Osteocyte (in vitro differentiated cells): ENCODE measurements at places on chromosomes 1 and 21. TPM values are rescaled to one million over a fixed set of nuclear protein-coding genes. Genes with fewer than 3 reads are reported as not detected.

DNA sequence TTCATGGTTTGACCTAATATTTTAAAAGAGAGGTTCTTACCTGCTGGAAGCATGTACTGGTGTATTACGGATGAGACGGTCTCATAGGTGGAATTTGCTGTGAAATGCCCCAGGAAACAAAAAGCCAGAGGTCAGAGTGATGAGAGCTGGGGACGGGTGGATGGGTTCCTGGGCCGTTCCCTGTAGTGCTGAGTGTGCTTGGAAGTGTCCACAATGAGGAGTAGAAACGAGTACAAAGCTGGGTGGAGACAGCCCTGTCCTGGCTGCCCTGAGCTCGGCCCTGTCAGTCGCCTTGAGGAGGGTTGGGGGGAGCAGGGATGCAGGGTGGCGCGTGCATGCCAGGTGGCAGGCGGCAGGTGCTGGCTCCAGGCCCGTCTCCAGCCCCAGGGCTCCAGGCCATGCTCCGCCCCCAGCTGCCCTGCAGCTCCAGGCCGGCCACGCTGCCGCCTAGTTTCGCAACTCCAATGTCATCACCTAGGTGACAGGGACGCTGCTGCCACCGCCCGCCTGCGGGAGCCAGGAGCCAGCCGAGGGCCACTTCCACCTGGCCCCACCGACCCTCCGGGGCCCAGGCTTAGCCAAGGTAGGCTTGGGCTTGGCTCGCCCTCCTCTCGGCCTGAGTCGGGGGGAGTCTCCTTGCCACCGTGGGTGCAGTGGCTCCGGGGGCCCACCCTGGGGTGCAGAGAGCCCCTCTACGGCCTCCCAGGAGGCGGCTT, 16.4 kb downstream of the TP73 start:
- H3K4me3 ChIP-seq: no peak overlapping the region
- H3K27ac ChIP-seq: no peak overlapping the region
- no peaks in the 10 kb centered on the region for H3K27me3 ChIP-seq
- H3K4me1 ChIP-seq: peaks cover 18% of the 10 kb centered on the region
- no peaks in the 10 kb centered on the region for H3K36me3 ChIP-seq

The TEDDM1 gene
- not detected in 2 replicates for total RNA-seq

DNA sequence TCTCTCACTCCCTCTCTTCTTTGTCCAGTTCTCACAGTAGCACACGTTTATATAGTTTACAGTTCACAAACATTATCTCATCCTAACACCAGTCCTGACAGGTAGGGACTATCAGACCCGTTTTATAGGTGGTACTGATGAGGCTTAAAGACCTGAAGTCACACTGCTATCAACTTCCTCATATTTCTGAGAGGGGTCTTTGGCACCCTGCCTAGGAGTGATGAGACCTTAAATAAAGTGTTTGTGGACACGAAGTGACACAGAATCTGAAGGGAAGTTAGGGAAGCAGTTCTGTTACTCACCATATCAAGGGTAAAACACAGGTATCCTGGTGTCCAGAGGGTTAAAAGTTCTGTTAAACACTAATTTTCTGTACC, 590 bp upstream of the TACSTD2 start:
- no peak for DNase-seq
- H3K27me3 ChIP-seq: peaks cover 50% of the 10 kb centered on the region
- H3K27ac ChIP-seq: no peak overlapping the region
- H3K36me3 ChIP-seq: no peaks in the 10 kb centered on the region
- peak overlapping the region; percentile 57 for H3K4me3 ChIP-seq

The CLCA4 gene
- total RNA-seq: not detected in 2 replicates

DNA sequence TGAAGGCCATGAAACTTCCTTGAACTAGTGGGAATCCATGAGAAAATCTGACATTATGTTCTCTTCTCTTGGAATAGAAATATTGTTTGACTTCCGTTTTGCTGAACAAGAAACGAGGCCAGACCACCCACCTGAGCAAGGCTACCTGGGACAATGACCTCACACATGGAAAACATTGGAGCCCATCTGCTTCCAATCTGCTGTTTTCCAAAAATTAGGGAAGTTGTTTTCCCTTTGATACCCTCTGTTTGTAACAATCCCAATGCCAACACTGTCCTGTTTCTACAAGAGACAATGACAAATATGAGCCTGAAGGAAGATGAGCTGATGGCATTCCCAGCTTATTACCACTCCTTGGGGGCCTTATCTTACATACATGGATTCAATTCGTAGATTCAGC, 29.4 kb downstream of the OR2C3 start:
- no peak overlapping the region for H3K4me3 ChIP-seq
- no peaks in the 10 kb centered on the region for H3K4me1 ChIP-seq
- no peaks in the 10 kb centered on the region for H3K36me3 ChIP-seq
- peaks cover 23% of the 10 kb centered on the region for H3K27me3 ChIP-seq

GRCh38 chr1:206717674-206717989, 32.9 kb downstream of the MAPKAPK2 start:
- H3K4me3 ChIP-seq: no peak overlapping the region
- no peak for DNase-seq
- peaks cover 35% of the 10 kb centered on the region for H3K4me1 ChIP-seq
- no peak overlapping the region for H3K27ac ChIP-seq
- no peaks in the 10 kb centered on the region for H3K27me3 ChIP-seq

GRCh38 chr1:42336978-42337377, 1.9 kb upstream of the FOXJ3 start:
- no peak overlapping the region for H3K27ac ChIP-seq
- DNase-seq: no peak
- H3K36me3 ChIP-seq: no peaks in the 10 kb centered on the region
- H3K4me3 ChIP-seq: no peak overlapping the region
- peaks cover 7% of the 10 kb centered on the region for H3K27me3 ChIP-seq

GRCh38 chr1:12148160-12148957, 18.4 kb upstream of the TNFRSF1B start:
- H3K27ac ChIP-seq: no peak overlapping the region
- H3K27me3 ChIP-seq: no peaks in the 10 kb centered on the region
- H3K4me3 ChIP-seq: no peak overlapping the region
- H3K4me1 ChIP-seq: peaks cover 33% of the 10 kb centered on the region
- no peak for DNase-seq
- peaks cover 1% of the 10 kb centered on the region for H3K36me3 ChIP-seq

The MOV10 gene
- 85.1 and 87.4 TPM in 2 replicates for total RNA-seq

- H3K4me1 ChIP-seq: peaks cover 58% of the 10 kb centered on the region
- H3K27me3 ChIP-seq: no peaks in the 10 kb centered on the region
- H3K27ac ChIP-seq: peak overlapping the region; percentile 93
- H3K36me3 ChIP-seq: peaks cover 5% of the 10 kb centered on the region
- peak overlapping the region; percentile 6 for H3K4me3 ChIP-seq
- DNase-seq: no peak
These were observed 77.8 kb upstream of the C1orf105 start for GRCh38 chr1:172342584-172343239.

DNA sequence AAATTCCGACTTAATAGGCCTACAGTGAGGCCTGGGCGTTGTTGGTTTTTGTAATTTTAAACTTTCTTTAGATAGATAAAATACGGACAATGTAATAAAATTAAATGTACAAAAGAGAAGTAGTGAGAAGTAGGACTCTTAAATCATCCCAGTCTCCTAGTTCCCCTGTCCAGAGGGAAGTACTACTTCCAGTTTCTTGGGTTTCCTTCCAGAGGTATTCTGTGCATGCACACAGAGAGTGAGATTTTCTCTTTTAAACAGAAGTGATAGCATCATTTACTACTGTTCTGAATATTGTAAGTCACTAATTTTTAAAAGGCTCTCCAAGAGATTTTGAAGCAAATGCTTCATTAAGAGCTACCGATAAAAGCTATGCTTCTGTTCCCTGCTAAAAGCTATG, 7.2 kb upstream of the FNBP1L start:
- no peak overlapping the region for H3K27ac ChIP-seq
- no peaks in the 10 kb centered on the region for H3K36me3 ChIP-seq
- no peak overlapping the region for H3K4me3 ChIP-seq
- peaks cover 14% of the 10 kb centered on the region for H3K4me1 ChIP-seq

DNA sequence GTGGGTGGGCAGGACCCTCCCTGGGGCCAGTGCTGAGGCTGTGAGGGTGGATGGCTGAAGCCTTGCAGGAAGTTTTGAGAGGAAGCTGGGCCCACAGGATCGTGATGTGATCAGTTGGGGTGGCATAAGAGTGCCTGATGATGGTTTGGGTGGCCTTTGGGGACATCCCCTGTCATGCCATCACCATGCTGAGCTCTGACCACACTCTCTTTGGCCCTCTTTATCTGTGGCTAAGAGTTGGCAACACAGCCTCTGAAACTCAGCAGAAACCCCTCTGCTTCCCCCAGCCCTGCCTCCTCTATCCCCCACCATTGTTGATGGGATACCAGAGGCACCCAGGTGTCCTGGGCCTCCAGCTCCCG, 19.8 kb downstream of the MIIP start:
- H3K4me1 ChIP-seq: peaks cover 2% of the 10 kb centered on the region
- no peaks in the 10 kb centered on the region for H3K36me3 ChIP-seq
- no peaks in the 10 kb centered on the region for H3K27me3 ChIP-seq
- H3K4me3 ChIP-seq: no peak overlapping the region
- no peak overlapping the region for H3K27ac ChIP-seq

DNA sequence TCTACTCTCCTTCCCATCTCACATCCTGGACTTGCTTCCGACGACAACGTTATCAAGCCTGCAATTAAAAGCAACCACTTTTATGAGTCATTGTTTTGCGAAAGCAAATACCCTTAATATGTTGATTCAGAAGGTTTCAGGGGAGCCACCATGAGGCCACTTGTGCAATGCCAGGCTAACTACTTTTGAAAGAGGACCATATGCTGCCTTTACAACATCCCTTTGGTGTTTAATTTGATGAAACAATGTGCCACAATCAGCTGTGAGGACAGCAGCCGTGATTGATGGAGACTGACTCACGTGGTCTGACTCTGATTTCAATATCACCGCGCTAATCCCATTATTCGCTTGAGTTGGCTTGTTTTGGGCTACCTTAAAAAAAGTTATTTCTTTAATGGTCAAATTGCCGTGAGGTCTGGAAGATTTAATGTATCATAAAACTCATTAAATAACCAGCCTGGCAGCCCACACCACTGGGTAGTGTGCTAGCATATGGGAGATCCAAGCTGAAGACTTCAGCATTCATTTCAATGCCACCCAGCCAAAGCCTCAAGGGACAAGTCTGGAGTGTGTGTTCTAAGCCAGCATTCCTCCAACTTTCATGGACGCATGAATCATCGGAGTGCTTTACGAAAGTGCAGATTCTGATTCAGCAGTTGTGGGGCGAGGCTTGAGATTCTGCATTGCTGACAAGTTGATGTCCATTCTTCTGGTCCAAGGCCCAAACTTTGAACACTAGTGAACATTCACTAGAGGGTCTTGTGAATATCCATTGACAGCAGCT, 73.3 kb upstream of the PAXBP1 start:
- H3K4me1 ChIP-seq: no peaks in the 10 kb centered on the region
- H3K27ac ChIP-seq: no peak overlapping the region
- H3K4me3 ChIP-seq: no peak overlapping the region
- H3K36me3 ChIP-seq: no peaks in the 10 kb centered on the region
- peaks cover 19% of the 10 kb centered on the region for H3K27me3 ChIP-seq

- H3K27me3 ChIP-seq: peaks cover 45% of the 10 kb centered on the region
- no peaks in the 10 kb centered on the region for H3K36me3 ChIP-seq
- H3K4me1 ChIP-seq: no peaks in the 10 kb centered on the region
- no peak overlapping the region for H3K27ac ChIP-seq
- H3K4me3 ChIP-seq: no peak overlapping the region
These were observed 15.1 kb upstream of the ATP1A4 start for GRCh38 chr1:160136121-160136925.

- no peaks in the 10 kb centered on the region for H3K27me3 ChIP-seq
- peaks cover 63% of the 10 kb centered on the region for H3K4me1 ChIP-seq
- H3K4me3 ChIP-seq: no peak within 1 kb of the TSS
- no peak for DNase-seq
- peak within 1 kb of the TSS; percentile 85 for H3K27ac ChIP-seq
These were observed at the start of gene HSPB7 for GRCh38 chr1:16017461-16018303. HSPB7 (minus strand) TSS chr1:16018043; CDS start chr1:16017963, 80 bp downstream.

DNA sequence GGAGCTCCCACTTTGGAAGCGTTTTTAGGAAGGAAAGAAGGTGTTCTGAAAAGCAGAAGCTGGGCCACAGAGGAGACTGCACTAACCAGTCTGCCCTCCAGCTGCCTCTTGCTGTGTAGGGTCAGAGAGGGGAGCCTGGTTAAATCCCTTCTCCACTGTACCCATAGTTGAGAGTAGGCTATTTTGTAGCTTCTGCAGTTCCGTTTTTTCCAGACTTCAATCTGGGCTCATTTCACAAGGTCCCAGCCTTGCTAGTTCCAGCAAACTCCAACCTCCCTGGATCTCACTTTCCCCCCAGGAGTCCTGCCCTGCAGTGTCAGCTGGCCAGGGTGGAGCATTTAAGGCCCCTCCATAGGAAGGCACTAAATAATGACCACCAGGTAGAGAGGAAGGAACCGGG, 11.0 kb downstream of the TNN start:
- no peaks in the 10 kb centered on the region for H3K27me3 ChIP-seq
- H3K4me1 ChIP-seq: no peaks in the 10 kb centered on the region
- no peak overlapping the region for H3K4me3 ChIP-seq
- DNase-seq: no peak
- no peaks in the 10 kb centered on the region for H3K36me3 ChIP-seq
- H3K27ac ChIP-seq: no peak overlapping the region

The OMA1 gene
- 9.2 and 12.1 TPM in 2 replicates for total RNA-seq

The CCDC185 gene
- not detected in 2 replicates for total RNA-seq

DNA sequence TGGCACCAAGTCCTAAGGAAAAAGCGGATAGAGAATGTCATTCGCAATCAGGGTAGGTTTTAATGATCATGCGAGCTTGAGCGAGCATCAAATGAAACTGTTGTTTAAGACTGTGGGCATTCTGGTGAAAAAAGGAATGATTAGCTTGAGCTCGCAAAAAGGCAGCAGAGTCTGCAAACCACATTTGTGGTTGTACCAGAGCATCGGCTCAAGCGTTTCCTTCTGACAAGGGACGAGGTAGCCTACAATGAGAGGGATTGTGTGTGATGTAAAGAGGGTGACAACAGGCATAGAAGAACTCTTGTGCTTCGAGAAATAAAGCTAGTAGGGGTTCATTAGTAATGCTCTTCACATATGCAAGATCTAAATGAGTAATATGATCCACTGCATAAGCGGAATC, 11.1 kb upstream of the CD48 start:
- H3K36me3 ChIP-seq: no peaks in the 10 kb centered on the region
- no peak overlapping the region for H3K4me3 ChIP-seq
- no peak overlapping the region for H3K27ac ChIP-seq
- no peaks in the 10 kb centered on the region for H3K4me1 ChIP-seq
- peaks cover 4% of the 10 kb centered on the region for H3K27me3 ChIP-seq

The LCE2D gene
- not detected in 2 replicates for total RNA-seq

DNA sequence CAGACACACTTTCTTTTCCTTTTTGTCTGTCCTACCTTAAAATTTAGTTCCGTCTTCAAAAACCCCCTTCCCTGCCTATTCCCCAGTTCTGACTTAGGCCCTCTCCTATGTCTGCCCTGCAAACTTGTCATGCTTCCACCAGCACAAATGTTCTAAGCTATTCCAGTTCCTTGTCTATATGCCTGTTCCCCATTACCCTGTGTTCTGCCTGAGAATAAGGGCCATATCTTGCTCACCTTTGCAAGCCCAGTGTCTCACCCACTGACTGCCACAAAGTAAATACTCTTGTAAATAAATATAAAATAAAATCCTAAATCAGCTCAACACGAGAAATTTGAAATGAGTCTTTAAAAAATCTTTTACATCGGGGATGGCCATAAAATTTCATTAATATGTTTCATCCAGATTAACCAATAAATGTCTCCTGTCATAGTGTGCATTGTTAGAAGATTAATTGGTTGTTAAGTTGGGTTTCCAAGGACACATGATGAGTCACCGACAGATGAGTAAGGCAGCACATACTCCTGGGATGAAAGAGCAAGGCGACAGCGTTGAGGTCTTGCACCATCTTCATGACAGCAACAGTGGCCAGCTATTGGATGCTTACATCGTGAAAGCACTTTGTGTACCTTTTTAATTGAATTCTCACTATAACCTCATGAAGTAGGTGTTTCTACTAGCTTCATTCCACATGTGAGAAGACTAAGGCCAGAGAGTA, 92.6 kb upstream of the NGF start:
- H3K4me1 ChIP-seq: peaks cover 25% of the 10 kb centered on the region
- no peak for DNase-seq
- no peaks in the 10 kb centered on the region for H3K36me3 ChIP-seq
- H3K4me3 ChIP-seq: no peak overlapping the region
- no peaks in the 10 kb centered on the region for H3K27me3 ChIP-seq
